H1 (cell line): ENCODE measurements at places on chromosomes 11 and 22. TPM values are rescaled to one million over a fixed set of nuclear protein-coding genes. Genes with fewer than 3 reads are reported as not detected.

The MAML2 gene
- polyA plus RNA-seq = 2.5 and 3.8 TPM in 2 replicates

The TSGA10IP gene
- 6.0 and 8.2 TPM in 2 replicates for polyA plus RNA-seq

The RAB36 gene
- 1.4 and 1.5 TPM in 2 replicates for polyA plus RNA-seq

The ASPHD2 gene
- 7.2 and 8.1 TPM in 2 replicates for polyA plus RNA-seq

The MUC2 gene
- polyA plus RNA-seq = not detected in 2 replicates

The THRSP gene
- polyA plus RNA-seq = 0.11 TPM in 1 of 2 replicates, not detected in the other

The TTC36 gene
- 0.14 TPM in 1 of 2 replicates, not detected in the other for polyA plus RNA-seq

GRCh38 chr11:72648384-72649136 lies 25.7 kb downstream of the PDE2A start:
- no peak for DNase-seq
- H3K27ac ChIP-seq = no peak overlapping the region
- H3K4me3 ChIP-seq = no peak overlapping the region
- no peaks in the 10 kb centered on the region for H3K36me3 ChIP-seq
- H3K4me1 ChIP-seq = peaks cover 10% of the 10 kb centered on the region

DNA sequence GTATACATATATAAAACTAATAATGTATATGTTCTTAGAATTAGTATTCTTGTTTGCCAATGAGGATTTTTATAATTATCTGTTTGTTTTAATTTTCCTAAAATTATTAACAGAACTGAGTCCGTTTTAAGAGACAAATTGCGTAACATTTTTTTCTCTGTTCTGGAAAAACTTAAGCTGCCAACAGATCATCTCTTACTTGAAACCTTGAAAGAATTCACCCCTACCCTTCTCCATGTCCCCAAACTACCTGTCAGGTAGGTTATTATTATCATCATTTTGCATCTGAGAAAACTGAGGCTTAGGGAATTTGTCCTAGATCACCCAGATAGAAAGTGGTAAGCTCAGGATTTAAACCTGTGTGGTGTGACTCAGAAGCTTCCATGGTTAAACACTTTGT lies 14.7 kb downstream of the SLC5A4 start:
- H3K36me3 ChIP-seq = no peaks in the 10 kb centered on the region
- no peak overlapping the region for H3K27ac ChIP-seq
- no peak for DNase-seq
- H3K4me1 ChIP-seq = no peaks in the 10 kb centered on the region
- H3K27me3 ChIP-seq = no peaks in the 10 kb centered on the region

DNA sequence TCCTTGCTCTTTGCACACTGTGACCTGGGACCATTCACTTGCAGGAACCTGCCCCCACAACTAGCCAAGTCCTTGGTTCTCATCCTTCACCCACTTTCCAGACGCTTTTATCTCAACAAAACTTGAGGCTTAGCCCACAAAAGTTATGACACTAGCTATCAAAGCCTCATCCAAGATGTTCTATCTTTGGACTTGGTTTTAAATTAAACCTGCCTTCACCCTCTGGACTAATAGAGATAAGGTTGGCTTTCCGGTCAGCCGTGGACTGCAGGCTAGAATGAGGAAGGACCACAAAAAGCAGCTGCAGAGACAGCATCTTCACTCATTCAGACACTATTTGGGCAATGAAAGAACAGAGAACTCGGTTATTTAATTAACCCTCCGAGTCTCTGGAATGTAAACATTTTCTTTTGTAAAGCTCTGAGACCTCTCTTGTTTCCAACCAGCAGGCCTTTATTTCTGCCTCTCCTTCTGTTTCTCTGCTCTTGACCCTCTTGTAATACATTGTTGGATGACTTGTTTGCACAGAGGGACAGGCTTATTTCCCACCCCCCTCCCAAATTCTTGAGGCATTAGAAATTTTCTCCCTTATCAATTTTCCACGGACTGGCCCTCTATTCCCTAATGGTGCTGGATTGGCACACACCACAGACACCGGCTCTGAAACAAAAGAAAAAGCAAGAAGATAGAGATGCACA lies 41.4 kb downstream of the ARL14EP start:
- DNase-seq = no peak
- H3K27me3 ChIP-seq = no peaks in the 10 kb centered on the region
- no peak overlapping the region for H3K27ac ChIP-seq

- H3K4me3 ChIP-seq = no peak overlapping the region
- H3K4me1 ChIP-seq = no peaks in the 10 kb centered on the region; the same call in 1 of the 2 replicates
- no peaks in the 10 kb centered on the region for H3K27me3 ChIP-seq
- no peaks in the 10 kb centered on the region for H3K36me3 ChIP-seq
- H3K27ac ChIP-seq = no peak overlapping the region
- DNase-seq = no peak
Measured at GRCh38 chr22:43847376-43848289, 14.7 kb downstream of the SULT4A1 start.

DNA sequence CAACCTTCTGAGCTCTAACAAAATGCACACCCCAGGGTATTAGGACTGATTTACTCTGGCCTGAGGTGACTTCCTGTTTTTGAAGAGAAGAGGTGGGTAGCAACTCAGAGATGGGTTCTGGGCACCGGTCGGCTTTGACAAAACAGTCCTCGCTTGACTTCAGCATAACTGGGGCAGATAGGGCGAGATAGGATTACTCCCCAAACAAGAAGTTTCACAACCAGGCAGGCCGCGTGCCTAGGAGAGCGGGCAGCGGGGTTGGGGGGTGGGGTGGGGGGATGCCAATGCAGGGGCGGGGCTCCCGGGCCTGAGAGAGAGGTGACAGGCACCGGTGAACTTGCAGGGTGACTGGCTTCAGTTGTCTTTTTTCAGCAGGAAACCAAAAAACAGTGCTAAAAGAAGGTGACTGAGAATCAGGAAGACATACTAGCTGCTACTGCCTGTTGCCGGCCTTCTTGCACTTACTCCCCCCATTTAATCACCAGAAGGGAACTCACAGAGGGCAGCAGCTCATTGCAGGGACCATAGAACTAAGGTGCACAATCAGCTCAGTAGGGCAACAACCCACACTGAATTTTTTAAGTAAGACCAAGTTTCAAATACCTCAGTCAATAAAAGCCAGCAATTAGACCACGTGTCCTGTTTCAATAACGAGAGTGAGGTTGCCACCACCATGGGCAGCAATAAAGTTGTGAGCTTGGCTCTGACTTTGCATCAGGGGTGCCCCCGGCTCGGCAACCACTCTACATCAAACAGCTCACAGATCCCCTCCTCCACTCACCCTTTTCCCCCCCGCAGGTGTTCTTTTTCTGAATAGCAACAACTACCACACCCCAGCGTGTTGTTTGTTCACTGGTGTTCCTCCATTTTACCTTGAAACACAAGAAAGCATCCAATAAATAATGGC lies 37.2 kb upstream of the ETS1 start:
- no peak overlapping the region for H3K27ac ChIP-seq
- H3K36me3 ChIP-seq = no peaks in the 10 kb centered on the region
- no peak overlapping the region for H3K4me3 ChIP-seq

DNA sequence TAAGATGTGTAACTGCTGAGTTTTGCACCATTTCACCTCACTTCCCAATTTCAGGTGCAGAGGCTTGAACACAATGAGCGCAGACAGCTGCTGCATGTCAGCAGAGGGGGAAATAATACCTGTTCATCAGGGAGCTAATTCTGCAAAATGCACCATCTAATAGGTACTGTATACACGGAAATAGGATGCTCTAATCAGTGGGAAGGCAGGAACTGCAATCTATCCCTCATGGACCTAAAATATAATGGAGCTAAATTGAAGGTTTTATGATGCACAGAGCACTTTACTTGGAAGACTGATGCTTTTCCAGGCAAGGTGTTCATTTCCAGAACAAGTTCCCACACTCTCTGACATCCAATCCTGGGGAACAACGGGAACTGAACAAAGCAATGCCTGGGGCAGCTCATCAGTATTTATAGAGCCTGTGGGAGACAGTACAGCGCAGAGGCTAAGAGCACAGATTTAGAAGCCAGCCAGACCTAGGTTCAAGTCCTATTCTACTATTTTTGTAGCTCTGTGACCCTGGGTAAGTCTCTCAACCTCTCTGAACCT lies 78.5 kb downstream of the TENM4 start:
- H3K4me3 ChIP-seq = no peak overlapping the region
- H3K4me1 ChIP-seq = no peaks in the 10 kb centered on the region
- H3K27me3 ChIP-seq = no peaks in the 10 kb centered on the region
- no peak for DNase-seq
- H3K36me3 ChIP-seq = no peaks in the 10 kb centered on the region

DNA sequence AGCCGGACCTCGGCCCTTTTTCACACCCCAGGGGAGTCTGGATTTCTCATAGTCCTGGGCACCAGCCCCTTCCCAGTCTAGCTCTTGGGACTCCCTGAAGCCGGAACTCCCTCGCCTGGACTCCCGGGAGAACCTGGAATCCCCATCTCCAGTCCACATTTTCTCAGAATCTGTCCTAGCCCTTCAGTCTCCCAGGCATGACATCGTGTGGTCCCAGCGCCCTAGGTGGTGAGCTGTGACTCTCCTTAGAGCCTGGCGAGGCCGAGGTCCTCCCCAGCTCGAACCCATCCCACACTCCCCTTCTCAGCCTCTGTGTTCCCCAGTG lies 673 bp upstream of the DUSP18 start:
- no peaks in the 10 kb centered on the region for H3K36me3 ChIP-seq
- H3K27me3 ChIP-seq = peaks cover 13% of the 10 kb centered on the region
- no peaks in the 10 kb centered on the region for H3K4me1 ChIP-seq

GRCh38 chr11:63608353-63609345 lies 5.6 kb downstream of the PLAAT3 start:
- H3K27me3 ChIP-seq = no peaks in the 10 kb centered on the region
- no peak overlapping the region for H3K27ac ChIP-seq
- peaks cover 31% of the 10 kb centered on the region for H3K4me1 ChIP-seq
- no peak overlapping the region for H3K4me3 ChIP-seq
- no peaks in the 10 kb centered on the region for H3K36me3 ChIP-seq
- no peak for DNase-seq

- peaks cover 37% of the 10 kb centered on the region for H3K36me3 ChIP-seq
- no peak for DNase-seq
- H3K27ac ChIP-seq = no peak overlapping the region
- H3K4me1 ChIP-seq = no peaks in the 10 kb centered on the region
- H3K4me3 ChIP-seq = no peak overlapping the region
Measured at GRCh38 chr11:10778217-10778970, 27.3 kb downstream of the CTR9 start.

DNA sequence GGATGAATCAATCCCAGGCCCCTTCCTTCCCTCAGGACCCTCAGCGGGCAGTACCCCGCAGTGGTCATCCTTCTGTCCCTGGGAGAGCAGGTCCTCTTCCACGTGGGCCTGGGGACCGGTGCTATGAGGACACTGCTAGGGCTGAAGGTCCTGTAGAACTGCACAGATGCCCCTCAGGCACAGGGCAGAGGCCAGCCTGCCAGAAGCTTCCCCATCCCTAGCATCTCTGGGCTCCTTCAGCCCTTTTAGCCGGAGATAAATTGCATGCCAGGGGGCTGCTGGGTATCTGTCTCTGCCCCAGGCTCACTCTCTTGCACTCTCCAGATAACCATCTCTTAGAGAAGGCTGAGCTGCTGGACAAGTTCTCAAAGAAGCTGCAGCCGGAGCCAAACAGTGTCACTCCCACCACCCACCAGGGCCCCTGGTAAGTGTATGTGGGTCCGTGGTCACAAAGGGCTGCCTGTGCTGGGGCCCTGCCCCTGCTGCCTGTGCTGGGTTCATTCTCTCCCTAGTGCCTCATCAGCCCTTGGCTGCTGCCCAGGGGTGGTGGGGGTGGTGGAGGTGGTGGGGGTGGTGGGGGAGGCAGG lies 2.3 kb downstream of the ATG16L2 start:
- H3K27me3 ChIP-seq = peaks cover 5% of the 10 kb centered on the region
- no peak for DNase-seq
- H3K36me3 ChIP-seq = no peaks in the 10 kb centered on the region
- no peak overlapping the region for H3K4me3 ChIP-seq
- H3K27ac ChIP-seq = no peak overlapping the region

- H3K4me3 ChIP-seq = no peak overlapping the region
- no peaks in the 10 kb centered on the region for H3K36me3 ChIP-seq
- peaks cover 3% of the 10 kb centered on the region; the same call in 1 of the 2 replicates for H3K4me1 ChIP-seq
- H3K27ac ChIP-seq = no peak overlapping the region
Measured at GRCh38 chr11:93089474-93090102, 108.2 kb downstream of the SLC36A4 start.

DNA sequence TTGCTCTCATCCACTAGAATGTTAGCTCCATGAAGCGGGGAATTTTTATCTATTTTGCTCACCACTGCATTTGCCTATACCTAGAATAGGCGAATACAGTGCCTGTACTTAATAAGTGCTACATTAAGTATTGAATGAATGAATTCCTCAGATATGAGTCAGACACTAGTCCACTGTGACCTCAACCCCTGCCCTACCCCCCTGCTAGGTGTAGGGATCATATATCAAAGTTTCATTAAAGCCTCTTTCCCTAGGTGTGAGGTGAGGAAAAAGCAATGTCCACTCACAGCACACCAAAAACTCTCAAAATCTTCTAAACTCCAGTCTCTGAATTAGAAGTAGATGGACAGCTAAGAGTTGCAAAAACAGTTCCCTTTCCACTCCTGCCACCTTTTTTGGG lies 9.8 kb upstream of the PSMA1 start:
- no peaks in the 10 kb centered on the region for H3K4me1 ChIP-seq
- no peak overlapping the region for H3K4me3 ChIP-seq
- no peak for DNase-seq
- no peak overlapping the region for H3K27ac ChIP-seq
- H3K36me3 ChIP-seq = no peaks in the 10 kb centered on the region
- H3K27me3 ChIP-seq = no peaks in the 10 kb centered on the region

- no peaks in the 10 kb centered on the region for H3K27me3 ChIP-seq
- no peak overlapping the region for H3K4me3 ChIP-seq
- H3K27ac ChIP-seq = no peak overlapping the region
Measured at GRCh38 chr11:117515892-117516787, 188.5 kb downstream of the CEP164 start.
